Activated T-cell treated with anti-CD3 and anti-CD28 coated beads, Interleukin-2, amount 50 U/mL, for 48 hours (primary cell): ENCODE measurements at places on chromosomes 6 and 20.

DNA sequence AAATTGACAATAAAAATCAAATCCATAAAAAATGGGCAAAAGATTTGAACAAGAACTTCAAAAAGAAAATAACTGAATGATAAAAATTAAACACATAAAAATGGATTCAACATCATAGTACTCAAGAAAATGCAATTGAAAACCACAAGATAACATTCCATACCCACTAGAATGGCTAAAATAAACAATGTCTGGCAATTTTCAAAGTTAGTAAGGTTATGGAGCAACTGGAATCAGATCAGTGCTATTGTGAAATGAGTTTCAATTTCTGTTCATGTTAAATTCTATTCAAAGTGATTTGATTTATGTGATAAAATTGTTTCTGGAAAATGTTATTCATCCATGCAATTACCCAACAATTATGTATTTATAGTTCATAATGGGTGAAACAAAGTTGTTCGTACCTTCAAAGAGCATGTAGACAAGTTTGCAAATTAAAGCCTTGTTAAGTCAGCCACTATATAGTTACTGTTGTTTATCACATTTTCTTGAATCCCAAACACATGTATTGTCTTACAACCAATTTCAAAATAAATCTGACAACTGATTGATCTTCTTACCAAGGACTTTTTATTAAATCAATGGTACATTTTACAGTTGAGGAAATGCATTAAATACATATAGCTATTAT, 151.5 kb upstream of the CENPW start:
- no peak for DNase-seq

DNA sequence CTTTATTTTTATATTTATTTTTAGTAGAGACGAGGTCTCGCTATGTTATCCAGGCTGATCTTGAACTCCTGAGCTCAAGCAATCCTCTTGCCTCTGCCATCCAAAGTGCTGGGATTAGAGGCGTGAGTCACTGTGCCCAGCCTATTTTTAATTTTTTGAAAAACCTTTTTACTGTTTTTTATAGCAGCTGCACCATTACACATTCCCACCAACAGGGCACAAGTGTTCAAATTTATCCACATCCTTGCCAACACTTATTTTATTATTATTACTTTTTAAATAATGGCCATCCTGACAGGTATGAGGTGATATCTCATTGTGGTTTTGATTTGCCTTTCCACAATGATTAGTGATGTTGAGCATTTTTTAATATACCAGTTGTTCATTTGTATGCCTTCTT, 42.5 kb downstream of the PACSIN1 start:
- no peak for DNase-seq

GRCh38 chr6:128346569-128346968, 173.8 kb downstream of the PTPRK start:
- no peak for DNase-seq

DNA sequence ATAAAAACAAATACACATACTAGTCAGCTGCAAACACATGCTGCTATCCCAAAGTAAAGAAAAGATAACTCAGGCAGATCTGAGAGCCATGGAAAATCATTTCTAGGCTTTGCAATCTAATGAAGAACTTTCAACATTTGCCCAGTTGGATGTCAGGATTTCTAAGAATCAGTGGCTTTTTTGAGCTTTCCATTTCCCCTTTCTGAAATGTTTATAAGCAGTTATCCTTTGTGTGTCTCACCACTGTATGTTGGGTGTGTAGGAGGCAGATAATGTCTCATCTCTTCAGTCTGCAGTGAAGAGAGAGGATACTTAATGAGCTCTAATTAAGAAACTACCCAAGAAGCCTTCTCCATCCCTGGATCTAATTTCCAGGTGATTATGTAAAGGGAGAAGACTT, 43.6 kb downstream of the RGS17 start:
- no peak for DNase-seq

DNA sequence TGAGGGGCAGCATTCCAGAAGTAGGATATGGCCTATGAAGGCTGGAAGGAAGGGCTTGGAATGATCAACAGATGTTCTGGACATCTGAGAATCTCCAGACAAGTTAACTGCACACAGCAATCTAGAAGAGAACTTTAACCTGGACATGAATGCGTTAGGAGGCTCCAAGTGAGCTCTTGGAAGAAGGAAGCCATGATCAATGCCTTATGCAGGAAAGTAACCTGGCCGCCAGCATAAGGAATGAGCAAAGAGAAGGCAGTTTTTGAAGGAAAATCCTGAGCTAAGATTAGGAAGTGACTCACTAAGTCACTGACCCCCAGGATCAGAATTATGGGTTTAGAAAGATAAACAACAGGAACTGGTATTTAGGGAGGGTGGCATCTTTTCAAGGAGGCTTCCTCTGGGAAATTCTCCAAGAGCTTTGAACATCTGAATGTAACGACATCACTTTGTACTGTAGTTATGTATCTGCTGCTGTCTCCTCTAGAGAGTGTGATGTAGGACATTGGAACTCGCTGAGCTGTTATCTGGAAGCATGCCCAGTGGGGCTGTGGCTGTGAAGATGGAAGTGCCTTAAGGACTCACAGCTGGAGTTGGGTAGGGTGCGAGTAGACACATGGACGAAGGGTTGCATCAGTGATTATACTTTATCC, 236.8 kb downstream of the PACRG start:
- no peak for DNase-seq
